Stimulated activated CD8-positive, alpha-beta memory T cell treated with anti-CD3 and anti-CD28 coated beads, Interleukin-7, amount 100 ng/mL, for 1 hour (primary cell): ENCODE measurements at places on chromosomes 3 and 15.

DNA sequence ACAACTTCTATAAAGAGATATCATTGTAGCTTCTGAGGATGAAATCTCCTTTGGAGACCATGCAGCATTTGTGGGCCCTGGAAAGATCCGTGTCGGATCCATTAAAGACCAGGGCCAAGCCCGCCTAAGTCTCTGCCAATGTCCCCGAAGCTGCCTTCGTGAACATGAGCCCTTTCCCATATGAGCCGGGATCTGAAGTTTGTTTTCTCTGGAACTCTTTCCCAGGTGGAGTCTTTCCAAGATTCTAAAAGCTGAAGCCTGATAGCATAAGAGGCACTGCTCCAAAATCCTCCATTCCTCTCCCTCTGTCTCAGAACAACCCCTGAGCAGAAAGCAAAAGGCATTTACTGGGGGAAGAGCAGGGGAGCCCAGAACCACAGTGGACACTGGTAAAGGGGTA, 274.6 kb downstream of the NTRK3 start:
- no peak for DNase-seq

GRCh38 chr3:41598402-41599126, 363.3 kb downstream of the ULK4 start:
- DNase-seq, result no peak

DNA sequence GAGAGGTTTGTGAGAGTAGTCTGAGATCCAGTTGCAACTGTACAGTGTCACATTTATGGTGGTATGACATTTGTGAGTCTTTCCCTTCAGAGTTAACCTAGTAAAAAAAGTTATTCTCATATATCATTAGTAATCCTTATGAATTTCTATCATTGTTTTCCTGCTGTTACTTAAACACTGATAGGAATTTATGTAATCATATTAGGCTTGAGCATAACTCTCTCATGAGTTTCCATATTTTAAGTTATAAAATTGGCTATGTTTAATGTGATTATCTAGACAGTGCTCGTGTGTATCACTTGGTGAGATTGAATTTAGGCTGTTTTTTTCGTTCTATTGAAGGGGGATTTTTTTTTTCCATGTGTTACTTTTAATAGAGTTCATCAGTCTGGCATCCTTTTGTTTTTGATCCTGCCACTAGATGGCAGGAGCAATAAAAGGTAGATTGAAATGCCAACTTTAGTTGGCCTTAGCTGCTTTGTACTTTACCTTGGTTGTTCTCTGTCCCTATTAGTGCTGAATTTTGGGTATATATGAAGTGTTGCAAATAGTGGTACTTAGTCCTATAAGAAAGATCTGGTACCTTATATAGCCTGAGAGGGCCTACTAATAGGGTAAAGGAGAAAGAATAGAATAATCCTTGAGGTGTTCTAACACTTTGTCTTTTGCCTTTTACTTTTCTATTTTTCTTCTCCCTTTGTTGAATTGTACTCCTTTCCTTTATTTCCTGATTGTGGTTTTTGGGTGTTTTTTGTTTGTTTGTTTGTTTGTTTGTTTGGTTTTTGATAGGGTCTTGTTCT, 17.9 kb downstream of the STT3B start:
- no peak for DNase-seq

DNA sequence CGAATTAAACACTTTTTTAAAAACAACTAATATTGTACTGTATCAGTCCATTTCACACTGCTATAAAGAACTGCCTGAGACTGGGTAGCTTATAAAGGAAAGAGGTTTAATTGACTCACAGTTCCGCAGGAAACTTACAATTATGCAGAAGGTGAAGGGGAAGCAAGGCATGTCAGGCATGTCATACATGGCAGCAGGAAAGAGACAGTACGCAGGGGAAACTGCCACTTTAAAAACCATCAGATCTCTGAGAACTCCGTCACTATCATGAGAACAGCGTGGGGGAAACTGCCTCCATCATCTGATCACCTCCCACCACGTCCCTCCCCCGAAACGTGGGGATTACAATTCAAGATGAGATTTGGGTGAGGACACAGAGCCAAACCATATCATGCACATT, 162.8 kb upstream of the TPM1 start:
- DNase-seq, result no peak
